CD4-positive, alpha-beta T cell treated with Interleukin-17A for 1 hour (primary cell): ENCODE measurements at places on chromosomes 7 and 10.

GRCh38 chr7:130821864-130822263 is 87.9 kb upstream of the KLF14 start:
- no peak for DNase-seq

DNA sequence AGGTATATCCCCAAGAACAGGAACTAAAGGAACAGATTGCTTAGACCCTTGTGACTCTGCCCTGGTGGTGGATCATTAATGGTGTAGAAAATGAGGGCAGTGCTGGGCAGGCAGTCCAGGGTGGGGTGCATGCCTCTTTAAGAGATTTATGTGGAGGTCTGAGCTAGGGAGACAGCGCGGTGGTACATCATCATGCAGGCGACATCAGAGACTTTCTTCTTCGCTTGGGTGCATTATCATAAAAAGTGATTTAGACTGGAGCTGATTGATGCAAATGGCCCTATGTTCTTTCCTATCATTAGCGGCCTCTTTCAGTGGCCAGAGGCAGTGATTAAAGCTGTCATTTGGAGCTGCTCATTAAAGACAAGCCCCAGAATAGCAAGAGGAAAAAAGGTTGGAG is 519.1 kb upstream of the GALNT17 start:
- no peak for DNase-seq

DNA sequence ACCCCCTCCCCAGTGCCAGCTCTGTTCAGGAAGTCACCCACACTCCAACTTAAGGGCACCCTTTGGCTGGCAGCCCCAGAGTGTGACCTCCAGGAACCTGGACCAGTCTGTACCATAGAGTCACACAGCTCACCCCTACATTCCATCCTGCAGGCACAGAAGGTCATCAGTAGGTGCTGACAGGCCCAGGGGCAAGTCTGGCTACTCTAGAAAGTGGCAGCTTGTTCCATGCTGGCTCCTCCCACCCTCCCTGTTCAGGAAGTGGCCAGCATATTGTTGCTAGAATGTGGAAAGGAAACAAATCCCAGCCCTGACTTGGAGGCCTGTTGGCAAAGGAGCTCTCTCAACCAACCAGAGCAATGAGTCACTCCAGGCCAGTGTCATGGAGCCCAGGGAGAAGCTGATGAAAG is 3.2 kb upstream of the NCOA4 start:
- DNase-seq: no peak

GRCh38 chr10:13961097-13961496 is 369.6 kb downstream of the FRMD4A start:
- no peak for DNase-seq

DNA sequence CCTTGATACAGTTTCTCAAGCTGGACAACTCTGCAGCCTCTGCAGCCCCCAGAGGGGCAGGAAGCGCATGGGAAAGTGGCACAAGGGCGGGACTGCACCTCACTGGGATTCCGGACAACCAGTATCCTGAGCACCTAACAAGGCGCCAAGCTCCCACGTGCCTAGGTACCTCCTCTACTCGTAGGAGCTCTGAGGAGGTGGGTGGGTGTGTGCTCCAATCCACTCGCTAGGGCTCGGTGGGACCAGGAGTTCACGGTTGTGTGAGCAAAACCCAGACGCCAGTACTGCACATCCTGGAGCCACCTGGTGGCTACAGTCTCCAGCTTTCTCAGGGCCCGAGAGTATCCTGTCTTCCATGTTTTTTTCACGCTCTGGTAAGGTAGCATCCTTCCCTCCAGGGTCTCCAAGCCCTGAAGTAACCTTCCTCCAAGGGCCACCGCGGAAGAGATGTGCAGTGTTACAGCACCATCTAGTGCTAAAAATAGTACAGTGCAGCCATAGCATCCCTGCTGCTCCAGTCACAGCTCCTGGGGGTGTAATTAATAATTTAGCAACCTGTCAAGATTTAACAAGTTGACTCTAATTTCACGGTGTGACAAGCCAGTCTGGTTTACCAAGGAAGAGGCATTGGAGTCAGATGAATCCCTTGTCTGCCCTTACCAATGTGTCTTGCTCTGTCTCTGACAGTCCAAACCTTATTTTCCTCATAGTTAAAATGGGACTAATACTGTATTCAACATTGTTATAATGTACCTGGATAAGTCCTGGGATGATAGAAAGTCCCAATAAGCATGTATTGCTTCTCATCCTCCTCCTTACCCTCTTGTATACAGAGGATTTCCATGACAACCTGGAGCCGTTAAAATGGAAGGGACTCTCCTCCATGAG is 70.4 kb downstream of the HERPUD2 start:
- DNase-seq: peak; percentile 59

DNA sequence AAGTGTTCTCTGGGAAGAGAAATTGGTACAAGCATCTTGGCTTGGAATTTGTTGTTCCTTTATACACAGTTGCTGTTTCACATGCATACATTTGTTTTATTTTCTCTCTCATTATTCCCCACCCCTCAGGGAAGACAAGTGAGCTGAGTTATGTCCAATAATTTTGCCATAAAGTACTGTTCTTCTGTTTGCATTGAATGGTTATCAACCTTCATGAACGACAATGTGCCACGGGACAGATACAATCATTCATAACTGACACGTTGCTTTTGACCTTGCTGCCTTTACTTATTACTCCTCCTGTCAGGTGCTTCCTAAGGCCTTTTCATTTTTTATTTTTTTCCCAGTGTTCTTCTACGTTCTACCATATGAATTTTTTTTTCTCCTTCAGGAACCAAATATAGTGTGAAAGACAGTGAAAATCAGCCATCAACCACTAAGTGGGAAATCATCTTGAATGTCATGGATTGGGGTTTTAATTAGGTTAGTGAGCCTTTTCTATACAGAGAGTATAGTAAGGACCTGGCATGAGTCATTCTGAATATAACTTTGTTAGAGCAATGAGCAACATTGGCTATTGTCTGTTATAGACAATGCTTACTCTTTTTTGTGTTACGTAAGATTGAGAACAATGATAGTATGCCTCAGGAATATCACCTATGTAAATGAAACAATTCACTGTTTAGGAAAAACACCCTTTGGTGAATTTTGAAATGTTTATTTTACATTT is 383.2 kb downstream of the MALRD1 start:
- no peak for DNase-seq
